Omental fat pad (tissue), 4 donors: ENCODE measurements at places on chromosomes 12 and 14. TPM values are rescaled to one million over a fixed set of nuclear protein-coding genes. Genes with fewer than 3 reads are reported as not detected.

GRCh38 chr12:58196971-58197370 is 255.6 kb downstream of the ATP23 start:
- DNase-seq = no peak

- DNase-seq = no peak
Measured at GRCh38 chr12:38456537-38457120, 140.1 kb downstream of the ALG10B start.

DNA sequence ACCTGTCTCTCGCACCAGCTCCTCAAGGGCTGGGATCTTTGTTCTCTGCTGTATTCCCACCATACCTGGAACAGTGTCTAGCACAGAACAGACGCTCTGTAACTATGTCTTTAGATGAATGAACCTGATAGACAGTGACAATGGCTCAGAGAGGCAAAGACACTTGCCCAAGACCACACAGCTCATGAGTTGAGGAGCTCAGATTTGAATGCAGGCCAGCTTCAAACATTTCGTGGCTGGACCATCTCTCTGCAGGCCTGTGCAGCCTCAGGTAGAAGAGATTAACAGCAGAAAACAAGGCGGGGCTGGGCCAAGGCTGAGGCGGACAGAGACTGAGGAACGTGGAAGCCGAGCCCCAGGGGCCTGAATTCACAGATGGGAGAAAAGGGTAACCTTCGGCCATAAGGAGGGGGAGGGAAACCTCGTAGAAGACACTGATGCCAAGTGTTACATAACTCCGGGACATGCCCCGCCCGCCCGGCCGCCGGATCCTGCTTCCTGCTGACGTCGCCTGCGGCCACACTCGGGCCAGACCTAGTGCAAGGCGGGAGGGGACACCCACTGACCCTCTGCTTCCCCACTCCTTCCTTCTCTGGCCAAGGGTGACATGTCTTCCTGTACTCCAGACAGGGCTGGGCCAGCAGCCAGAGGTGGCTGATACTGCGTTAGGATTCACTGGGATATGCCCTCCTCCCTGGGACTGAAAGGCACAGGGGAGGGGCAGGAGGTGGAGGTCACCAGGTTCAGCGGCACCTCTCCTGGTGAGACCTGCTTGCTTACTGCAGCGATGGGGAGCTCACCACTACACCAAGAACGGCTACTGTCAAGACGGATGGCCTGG is 86.8 kb downstream of the RFLNA start:
- DNase-seq = peak; percentile 61

PTGDR gene
- 2.1 TPM for total RNA-seq

DNA sequence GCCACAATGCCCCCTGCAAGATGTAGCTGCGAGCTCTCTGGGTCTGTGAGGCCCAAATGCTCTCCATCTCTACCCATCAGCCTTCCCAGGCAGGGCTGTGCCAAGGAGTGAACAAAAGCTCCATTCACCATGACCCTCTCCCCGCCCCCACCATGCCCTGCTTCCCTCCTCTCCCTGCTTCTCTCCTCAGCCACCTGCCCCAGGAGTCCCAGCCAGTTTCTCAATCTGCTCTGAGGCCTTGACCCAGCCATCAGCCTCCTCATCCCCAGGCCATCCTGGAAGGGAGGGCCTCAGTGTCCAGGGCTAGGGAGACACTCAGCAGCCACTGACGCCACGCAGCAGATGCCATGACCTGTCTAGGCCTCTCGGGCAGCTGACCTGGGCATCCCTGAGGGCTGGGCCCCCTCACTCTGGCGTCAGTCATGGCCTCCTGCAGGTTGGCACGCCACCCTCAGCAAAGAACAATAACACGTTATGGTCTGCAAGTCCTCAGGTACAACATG is 8.5 kb upstream of the KRT5 start:
- DNase-seq = no peak

ESYT1 gene
- total RNA-seq = 255 TPM

DNA sequence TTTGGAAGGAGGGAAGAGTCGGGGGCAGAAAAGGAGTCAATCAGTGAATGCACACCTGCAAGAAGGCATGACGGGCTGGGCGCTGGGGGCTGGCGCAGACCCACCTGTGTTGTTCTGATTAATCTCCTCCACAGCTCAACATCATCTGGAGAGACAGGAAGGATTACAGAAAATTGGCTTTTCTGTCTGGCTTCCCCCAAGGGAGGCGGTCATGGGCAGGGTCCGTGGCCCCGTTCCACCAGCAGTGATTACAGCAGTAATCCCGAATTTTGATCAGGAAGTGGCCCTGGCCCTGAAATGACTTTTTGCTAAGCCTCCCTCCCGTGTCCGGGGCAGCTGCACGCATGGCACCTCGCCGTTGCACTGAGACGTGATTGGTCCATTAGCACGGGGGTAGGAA is 24.4 kb upstream of the GALNT9 start:
- DNase-seq = no peak

DNA sequence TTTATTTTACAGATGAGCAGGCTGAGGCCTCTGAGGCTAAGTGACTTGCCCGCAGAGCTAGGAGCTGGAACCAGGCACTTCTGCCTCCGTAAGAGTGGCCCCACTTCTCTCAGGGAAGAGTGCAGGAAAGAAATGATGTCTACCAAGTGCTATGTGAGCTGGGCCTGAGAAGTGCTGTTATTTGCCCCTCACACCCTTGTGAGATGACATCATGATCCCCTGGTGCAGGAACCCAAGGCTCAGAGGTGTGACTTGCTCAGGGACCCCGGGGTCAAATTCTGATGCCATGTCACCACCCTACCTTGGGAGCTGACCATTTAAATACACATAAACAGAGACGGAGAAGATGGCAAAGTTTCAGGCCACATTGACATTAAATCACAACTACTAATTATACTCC is 63.7 kb upstream of the DDX11 start:
- DNase-seq = no peak

DNA sequence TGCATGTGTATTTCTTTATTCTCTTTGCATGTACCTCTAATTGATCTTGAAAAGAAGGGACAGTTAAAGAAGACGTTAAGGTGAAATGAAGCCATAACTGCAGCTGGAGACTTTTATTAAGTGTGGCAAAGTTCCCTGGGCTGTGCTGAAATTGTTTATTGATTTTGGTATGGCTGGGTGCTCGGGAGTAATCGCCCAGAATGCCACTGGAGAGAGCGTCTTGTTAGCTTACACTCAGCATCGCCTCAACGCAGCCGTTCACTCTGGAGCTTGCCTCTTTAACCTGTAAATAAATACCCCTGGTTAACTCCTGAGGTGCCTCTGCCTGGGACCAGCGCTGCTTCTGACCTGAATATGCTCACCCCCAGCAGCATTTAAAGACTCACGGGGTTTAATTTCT is 98.6 kb downstream of the GPATCH2L start:
- DNase-seq = no peak
